ENCODE measurements at places on chromosomes 16 and 17.

- peak; percentile 80 for DNase-seq
Observed at GRCh38 chr17:55348749-55349354, 72.8 kb downstream of the MMD start.

DNA sequence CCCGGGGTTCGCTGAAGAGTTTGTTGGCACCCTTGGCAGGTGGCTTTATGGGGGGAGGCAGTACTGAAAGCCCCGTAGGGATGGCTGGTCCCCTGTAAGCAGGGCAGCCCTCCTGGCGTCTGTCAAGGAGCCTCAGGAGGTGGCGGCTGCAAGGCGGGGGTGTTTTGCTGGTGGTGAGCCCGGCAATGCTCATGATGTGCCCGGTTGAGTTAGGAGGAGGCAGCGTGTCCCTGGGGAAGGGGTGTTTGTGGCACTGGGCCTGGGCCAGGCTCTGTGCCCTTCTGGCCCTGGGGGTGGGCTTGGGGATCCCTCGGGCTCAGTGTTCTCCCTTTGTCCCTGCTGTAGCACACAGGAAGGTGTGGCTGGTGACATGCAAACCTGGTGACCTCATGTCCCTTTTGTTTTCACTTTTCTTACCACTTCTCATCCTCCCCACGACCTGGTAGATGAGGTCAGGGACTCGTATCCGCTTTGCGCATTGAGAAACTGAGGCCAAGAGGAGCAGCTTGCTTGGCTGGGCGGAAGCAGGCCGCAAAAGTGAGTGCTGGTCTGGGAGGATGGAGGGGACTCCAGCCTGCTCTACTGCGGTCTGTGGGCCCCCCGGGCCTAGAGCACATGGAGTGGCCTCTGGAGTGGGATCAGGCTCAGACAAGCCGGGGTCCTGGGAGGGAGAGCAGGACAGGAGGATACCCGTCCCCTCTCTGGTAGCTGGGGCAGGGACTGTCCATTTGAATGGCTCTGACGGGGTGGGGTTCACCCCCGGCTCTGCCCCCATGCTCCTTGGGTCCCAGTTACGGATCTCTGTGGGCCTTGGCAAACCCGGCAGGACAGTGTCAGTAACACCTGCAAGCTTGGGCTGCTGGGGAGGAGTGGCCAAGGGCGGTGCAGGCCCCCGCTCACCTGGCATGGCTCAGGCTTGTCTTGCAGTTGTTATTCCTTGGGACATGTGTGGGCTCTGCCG lies 2.2 kb downstream of the SNN start:
- no peak for DNase-seq

DNA sequence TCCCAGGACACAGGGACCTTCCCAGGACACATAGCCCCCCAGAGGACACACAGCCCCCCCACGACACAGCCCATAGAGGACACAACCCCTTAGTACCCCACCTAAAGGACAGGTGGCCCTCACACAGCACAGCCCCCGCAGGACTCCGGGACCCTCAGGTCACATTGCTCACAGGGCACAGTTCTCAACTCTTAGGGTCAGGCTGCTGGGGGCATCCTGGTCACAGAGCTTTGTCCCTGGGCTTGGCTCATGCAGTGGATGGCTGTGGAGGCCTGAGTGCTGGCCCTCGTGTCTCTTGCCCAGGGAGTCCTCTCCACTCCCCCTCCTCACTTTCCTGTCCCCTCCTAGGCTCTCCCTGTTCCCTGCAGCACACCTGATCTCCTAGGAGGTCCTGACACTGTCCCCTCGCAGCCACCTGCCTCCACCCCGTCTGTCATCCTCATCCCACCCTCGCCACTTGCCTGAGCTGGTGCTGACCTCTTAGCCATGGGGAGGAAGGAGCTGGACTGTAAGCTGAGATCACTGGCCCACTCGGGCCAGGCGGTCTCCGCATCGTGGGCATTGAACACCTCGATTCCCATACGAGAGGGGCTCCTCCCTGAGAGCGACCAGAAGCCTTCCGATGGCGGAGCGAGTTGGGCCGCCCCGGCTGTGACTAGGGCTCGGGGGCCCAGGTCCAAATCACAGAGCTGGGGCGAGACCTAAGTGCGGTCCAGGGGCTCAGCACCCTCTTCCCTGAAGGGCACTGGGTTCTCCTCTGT lies 1.4 kb upstream of the WDR45B start:
- no peak for DNase-seq

DNA sequence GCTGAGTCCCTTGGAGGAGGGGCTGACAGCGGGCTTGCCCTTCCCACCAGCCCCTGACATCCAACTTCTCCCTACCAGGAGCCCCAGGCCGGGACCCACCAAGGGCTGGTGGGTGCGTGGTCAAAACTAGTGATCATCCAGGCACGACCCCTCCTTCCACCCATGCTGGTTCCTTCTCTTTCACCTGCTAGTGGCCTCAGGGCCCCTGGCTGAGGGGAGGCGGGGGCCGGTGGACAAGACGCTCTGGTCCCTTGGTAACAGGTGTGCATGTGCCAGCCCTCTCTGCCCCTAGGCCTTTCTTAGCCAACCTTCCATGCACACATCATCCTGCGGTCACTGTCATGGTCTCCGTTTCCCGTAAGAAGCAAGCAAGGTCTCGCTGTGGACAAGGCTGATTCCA lies 8.4 kb downstream of the ZNF213 start:
- DNase-seq = no peak

DNA sequence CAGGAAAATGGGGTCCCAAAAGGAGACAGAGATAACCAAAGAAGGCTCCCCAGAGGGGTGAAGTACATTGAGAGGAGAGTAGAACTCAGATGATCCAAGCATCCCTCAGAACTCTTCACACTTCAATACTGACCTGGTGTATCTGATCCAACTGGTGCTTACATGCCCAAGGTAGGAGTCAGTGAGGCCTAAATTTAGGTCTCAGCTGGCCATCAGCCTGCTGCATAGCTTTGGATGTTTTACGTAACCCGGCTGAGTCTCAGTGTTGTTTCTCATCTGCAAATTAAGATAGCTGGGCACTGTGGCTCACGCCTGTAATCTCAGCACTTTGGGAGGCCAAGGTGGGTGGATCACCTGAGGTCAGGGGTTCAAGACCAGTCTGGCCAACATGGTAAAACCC lies 11.6 kb upstream of the GOSR2 start:
- no peak for DNase-seq

DNA sequence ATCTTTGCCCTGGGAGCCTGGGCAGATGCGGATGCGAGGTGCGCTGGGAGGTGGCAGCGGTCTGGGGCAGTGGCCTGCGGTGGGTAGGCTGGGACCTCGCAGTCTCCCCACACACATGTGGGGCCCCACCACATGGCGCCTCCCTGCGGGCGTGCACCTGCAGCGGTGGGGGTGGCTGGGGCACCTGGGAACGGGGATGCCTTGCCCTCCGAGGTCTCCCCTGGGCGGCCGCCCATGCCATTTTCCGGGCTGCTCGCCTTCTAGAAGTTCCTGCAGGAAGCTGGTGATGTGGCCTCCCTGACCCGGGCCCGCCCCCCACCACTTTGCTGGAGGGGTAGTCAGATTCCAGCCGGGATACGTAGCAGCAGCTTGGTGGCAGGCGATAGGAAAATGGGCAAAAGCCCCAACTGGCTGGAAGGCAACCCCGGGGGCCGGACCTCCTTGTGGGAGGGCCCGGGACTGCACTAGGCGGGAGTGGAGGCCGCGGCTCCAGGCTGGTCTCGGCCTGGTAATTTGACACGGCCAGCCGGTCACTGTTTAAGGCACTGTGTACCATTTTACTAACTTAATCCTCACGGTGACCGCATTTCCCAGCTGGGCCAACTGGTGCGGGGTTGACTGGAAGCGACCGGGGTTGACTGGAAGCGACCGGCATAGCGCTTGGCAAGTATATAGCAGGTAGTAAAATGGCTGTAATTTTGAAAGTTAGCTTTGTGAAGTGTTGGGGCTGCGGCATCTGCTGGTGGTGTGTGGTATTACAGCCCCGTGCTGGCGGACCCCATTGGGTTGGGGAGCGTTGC lies 38.5 kb downstream of the IGF2BP1 start:
- peak; percentile 75 for DNase-seq

DNA sequence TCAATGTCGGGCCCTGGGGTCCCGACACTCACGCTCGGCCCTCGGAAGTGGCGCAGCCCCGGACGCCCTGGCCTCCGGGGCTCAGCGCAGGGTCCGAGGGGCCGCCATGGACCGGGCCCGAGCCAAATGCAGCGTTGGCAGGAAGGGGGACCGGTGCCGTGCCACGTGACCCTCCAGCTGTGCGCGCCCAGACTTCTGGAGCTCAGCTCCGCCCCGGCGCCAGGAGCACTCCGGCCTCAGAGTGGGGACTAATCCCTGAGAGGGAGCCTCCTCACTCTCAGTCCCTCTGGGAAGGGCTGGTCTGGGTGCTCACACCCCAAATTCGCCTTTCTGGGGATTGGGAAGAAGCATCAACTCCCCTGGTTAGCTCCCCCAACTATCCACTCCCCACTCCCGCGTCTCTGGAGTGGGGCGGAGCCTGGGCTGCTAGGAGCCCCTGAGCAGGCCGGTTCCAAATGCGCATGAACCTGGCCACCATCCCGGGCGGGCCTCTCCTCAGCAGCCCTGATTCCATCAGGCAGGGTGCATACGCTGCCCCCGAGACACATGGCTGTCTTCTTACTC lies at the start of gene B3GNT9:
B3GNT9 (minus strand) TSS at position 166 of the 564 bp plus-strand sequence. CDS start 513 bp downstream, outside the sequence.
- peak; percentile 87 for DNase-seq

- peak; percentile 10 for DNase-seq
Observed at GRCh38 chr16:8623634-8624033, 2.1 kb downstream of the METTL22 start.

DNA sequence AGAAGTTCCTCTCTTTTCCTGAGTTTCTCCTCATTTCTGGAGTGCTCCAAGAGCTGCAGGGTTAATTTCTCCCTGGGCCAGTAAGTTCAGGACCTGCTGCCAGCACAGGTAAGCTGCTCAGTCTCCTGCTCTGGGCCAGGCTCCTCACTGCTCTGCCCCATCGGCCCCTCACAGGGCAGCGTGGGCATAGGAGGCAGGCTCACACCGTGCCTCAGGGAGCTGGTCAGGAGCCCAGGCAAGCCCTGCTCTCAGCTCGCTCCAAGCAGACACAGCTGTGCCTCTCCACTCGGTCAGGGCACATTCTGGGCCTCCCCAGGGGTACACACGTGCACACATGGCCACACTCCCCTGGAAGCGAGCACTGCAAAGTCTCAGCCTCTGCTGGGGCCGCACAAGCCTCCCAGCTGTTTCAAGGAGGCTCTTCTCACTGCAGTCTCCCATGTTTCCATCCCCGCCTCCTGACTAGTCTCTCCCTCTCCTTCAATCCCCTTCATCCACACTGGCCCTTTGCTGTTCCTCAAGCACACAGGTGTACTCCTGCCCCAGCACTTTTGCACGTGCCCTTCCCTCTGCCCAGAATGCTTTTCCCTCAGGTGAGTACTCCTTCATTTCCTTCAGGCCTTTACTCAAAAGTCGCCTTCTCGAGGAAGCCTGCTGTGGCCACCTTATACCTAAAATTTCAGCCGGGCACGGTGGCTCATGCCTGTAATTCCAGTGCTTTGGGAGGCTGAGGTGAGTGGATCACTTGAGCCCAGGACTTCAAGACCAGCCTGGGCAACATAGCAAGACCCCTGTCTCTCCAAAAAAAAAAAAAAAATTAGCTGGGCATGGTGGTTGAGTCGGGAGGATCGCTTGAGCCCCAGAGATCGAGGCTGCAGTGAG lies 53.2 kb downstream of the AKAP1 start:
- no peak for DNase-seq

- peak; percentile 8 for DNase-seq
Observed at GRCh38 chr16:69040144-69040909, 65.1 kb upstream of the HAS3 start.

DNA sequence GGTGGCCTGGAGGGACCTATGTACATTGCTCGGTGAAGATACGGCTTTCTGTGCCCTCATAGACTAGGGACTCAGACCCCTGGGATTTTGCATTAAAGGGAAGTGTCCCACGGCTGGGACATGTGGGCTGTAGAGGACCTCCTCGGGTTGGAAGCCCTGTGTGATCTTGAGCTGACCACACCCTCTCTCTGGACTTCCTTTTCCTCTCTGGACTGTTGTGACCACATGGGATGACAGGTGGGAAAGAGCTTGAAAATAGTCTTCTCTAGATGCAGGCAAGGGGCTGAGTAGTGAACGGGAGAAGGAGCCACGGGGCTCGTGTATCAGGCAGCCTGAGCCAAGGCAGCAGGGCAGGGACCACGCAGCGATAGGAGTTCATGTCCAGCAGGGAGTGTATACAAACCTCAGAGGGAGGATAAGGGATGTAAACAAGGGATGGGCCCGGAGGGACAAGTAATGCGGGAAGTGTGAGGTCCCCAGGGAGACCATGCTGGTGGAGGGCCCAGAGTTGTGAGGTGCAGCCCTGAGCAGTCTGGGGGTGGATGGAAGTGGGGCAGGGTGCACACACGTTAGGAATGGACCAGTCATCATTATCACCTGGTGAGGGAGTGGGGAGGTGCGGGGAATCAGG lies 4.5 kb upstream of the SLC4A1 start:
- DNase-seq = no peak

DNA sequence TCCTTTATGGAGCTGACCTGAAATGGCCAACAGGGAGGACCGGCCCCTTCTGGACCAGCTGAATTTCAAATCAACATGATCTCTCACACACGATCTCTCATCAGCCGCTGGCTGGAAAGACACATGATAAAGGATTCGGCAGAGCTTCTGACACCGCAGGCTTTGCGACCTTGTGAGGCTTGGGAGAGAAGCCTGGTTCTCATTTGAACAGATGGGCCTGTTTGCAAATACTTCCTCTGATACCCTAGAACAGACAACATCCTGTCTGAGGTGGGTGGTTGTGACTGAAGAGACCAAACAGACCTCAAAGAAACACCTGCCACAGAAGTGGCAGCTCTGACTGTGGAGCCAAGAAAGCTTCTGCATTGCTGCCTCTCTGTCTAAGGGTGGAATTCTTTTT lies 77.9 kb upstream of the SDK2 start:
- no peak for DNase-seq

All from adipocyte (in vitro differentiated cells).